ENCODE measurements at places on chromosomes 1 and 21. TPM values are rescaled to one million over a fixed set of nuclear protein-coding genes. Genes with fewer than 3 reads are reported as not detected.

The PRDM16 gene
- 61.9 TPM for total RNA-seq

The DDOST gene
- total RNA-seq: 123 TPM

The OR2L3 gene
- total RNA-seq: not detected

The IFNLR1 gene
- 0.23 TPM for total RNA-seq

The PTBP2 gene
- total RNA-seq: 46.3 TPM

GRCh38 chr1:27931184-27931583 lies 3.6 kb upstream of the SMPDL3B start:
- no peak overlapping the region for H3K4me3 ChIP-seq
- no peak for DNase-seq
- H3K27me3 ChIP-seq: no peaks in the 10 kb centered on the region
- no peak overlapping the region for H3K27ac ChIP-seq
- H3K36me3 ChIP-seq: no peaks in the 10 kb centered on the region

DNA sequence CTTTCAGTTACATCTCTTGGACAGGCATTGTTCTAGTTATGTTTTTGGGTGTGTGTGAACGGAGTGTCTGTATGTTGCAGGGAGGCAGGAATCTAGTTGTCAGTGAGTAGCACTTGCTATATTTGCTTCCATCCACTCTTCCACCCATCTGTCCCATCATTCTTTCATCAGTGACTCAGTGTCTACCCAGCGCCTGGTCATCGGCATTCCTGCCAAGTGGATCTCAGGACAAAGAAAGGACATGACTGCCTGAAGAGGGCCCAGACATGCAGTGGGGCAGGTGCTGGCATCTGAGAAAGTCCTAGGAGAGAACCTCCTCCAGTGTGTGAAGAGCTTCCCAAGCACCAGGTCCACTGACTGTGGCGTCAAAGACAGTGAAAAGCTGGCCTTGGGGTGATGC lies 27.3 kb upstream of the MAGOH start:
- DNase-seq: no peak
- H3K4me3 ChIP-seq: no peak overlapping the region
- no peaks in the 10 kb centered on the region for H3K36me3 ChIP-seq
- H3K27me3 ChIP-seq: no peaks in the 10 kb centered on the region
- H3K4me1 ChIP-seq: no peaks in the 10 kb centered on the region
- no peak overlapping the region for H3K27ac ChIP-seq

GRCh38 chr1:92964998-92965397 lies 3.7 kb upstream of the DIPK1A start:
- H3K27ac ChIP-seq: no peak overlapping the region
- no peaks in the 10 kb centered on the region for H3K36me3 ChIP-seq

GRCh38 chr1:94011709-94012595 lies 102.7 kb upstream of the GCLM start:
- H3K4me3 ChIP-seq: no peak overlapping the region
- no peak for DNase-seq
- H3K27me3 ChIP-seq: no peaks in the 10 kb centered on the region

GRCh38 chr21:45991606-45992300 lies 10.2 kb downstream of the COL6A1 start:
- no peak overlapping the region for H3K4me3 ChIP-seq
- H3K4me1 ChIP-seq: no peaks in the 10 kb centered on the region
- DNase-seq: peak; percentile 61
- H3K27me3 ChIP-seq: no peaks in the 10 kb centered on the region
- no peaks in the 10 kb centered on the region for H3K36me3 ChIP-seq

Data from aorta (tissue), 5 donors.